ENCODE measurements at places on chromosomes 2 and 18.

DNA sequence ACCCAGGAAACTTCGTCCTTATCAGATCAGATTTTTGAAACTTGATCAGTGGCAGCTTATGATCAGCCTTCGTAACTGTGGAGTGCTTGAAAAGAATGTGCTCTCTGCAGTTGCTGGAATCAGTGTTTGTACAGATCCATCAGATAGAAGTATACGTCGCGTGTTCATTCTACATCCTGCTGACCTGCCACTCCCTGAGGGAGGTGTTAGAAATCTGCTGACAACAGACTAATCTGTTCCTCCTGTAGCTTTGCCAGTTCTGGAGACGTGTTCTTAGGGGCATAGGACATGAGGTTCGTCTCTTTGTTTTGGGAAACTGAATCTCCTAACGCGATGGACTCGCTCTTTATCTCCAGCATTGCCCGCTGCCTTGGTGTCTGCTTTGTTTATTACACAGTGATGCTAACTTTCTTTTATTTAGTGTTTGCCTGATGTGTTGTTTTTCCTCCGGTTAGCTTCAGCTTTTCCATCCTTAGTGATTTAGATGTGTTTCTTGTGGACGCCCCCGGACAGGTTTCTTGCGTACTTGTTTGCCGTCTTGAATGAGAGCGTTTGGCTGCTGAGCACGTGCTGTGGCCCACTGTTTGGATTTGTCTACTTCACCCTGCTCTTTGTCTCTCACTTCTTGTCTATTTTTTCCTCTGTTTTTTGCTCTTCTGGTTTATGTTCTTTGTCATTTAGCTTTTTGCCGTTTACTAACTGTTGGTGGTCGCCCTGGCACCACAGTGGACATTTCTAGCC lies 17.4 kb upstream of the GAL3ST2 start:
- DNase-seq = no peak

GRCh38 chr18:76522122-76522503 lies 27.1 kb upstream of the ZNF516 start:
- no peak for DNase-seq

GRCh38 chr2:132715386-132716351 lies 45.7 kb upstream of the LYPD1 start:
- no peak for DNase-seq

- DNase-seq = no peak
These were observed 32.0 kb upstream of the C1QL2 start for GRCh38 chr2:119190321-119191111.

- DNase-seq = no peak
These were observed 124.8 kb downstream of the LTBP1 start for GRCh38 chr2:33071591-33071990.
